CD4-positive, alpha-beta T cell (primary cell): ENCODE measurements at places on chromosomes 6 and 20. TPM values are rescaled to one million over a fixed set of nuclear protein-coding genes. Genes with fewer than 3 reads are reported as not detected.

- H3K36me3 ChIP-seq = peaks cover 26% of the 10 kb centered on the region
- no peak overlapping the region for H3K27ac ChIP-seq
- no peaks in the 10 kb centered on the region for H3K4me1 ChIP-seq
- no peak for DNase-seq
Measured at GRCh38 chr6:35911871-35912653, 8.8 kb downstream of the SRPK1 start.

DNA sequence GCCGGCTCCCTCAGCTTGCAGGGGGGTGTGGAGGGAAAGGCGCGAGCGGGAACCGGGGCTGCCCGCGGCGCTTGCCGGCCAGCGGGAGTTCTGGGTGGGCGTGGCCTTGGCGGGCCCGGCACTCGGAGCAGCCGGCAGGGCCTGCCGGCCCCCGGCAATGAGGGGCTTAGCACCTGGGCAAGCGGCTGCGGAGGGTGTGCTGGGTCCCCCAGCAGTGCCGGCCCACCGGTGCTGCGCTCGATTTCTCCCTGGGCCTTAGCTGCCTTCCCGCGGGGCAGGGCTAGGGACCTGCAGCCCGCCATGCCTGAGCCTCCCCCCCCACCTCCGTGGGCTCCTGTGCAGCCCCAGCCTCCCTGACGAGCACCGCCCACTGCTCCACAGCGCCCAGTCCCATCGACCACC, 514.5 kb upstream of the GJE1 start:
- no peaks in the 10 kb centered on the region for H3K4me1 ChIP-seq
- H3K27me3 ChIP-seq = no peaks in the 10 kb centered on the region
- no peak overlapping the region for H3K27ac ChIP-seq
- H3K36me3 ChIP-seq = no peaks in the 10 kb centered on the region

DNA sequence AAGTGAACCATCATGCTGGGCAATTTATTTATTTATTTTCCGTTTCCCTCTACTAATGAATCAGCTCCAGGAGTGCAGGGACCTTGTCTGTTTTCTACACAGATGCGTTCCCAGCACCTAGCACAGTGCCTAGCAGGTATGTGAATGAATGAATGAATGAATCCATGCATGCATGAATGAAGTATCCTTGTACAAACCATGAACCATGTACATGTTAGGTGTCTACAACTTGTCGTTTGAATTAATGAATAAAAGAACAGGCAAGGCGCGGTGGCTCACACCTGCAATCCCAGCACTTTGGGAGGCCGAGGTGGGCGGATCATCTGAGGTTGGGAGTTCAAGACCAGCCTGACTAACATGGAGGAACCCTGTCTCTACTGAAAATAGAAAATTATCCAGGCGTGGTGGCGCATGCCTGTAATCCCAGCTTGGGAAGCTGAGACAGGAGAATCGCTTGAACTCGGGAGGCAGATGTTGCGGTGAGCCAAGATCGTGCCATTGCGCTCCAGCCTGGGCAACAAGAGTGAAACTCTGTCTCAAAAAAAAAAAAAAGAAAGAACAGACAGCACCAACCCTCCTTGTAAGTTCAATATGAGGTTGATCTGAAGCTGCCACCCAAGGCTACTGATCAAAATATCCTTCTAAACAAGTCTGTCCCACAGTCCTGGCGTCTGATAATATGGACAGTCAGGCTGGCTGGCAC, 27.3 kb upstream of the SLC9A8 start:
- no peaks in the 10 kb centered on the region for H3K36me3 ChIP-seq
- H3K27ac ChIP-seq = no peak overlapping the region
- no peaks in the 10 kb centered on the region for H3K27me3 ChIP-seq
- H3K4me1 ChIP-seq = peaks cover 5% of the 10 kb centered on the region
- no peak for DNase-seq

GRCh38 chr6:37316071-37316470, 37.7 kb upstream of the RNF8 start:
- H3K4me3 ChIP-seq = no peak overlapping the region
- no peak for DNase-seq
- no peaks in the 10 kb centered on the region for H3K4me1 ChIP-seq

DNA sequence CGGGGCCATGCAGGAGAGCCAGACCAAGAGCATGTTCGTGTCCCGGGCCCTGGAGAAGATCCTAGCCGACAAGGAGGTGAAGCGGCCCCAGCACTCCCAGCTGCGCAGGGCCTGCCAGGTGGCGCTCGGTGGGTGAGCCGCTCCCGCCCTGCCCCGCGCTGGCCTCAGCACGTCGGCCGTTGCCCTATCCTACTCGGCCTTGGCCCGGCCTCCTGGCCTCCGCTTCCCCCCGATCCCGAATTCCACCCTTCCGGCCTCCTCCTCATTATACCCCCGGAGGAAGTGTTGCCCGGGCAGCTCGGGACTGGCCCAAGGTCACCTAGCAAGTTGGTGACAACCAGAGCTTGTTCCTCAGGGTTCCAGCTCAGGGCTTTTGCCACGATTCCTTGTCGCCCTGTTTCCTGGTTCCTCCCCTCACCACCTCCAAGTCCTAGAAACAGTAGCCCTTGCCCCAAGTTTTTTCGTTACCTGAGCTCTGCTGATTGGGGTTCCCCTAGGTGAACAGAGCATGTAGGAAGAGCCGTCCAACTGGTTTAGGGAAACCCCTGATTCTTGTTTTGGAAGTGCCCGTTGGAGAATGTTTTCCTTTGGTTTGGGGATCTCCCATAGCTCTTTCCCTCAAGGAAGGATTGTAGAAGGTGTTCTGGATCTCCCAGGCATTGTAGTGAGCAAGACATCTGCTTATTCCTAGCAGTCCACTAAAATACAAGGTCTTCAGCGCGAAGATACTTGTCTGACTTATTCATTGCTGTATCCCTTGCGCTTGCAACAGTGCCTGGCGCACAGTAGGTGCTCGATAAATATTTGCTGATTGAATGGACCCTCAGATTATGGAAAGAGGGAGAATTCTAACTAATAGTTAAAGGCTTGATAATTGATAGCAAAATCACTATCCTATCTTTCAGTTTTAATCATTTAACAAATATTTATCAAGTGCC, 641 bp downstream of the ARFGEF2 start:
- peak overlapping the region; percentile 96 for H3K4me3 ChIP-seq
- no peak for DNase-seq
- peak overlapping the region; percentile 88 for H3K27ac ChIP-seq

- peak overlapping the region; percentile 13 for H3K4me3 ChIP-seq
- H3K27ac ChIP-seq = peak overlapping the region; percentile 12
- no peaks in the 10 kb centered on the region for H3K36me3 ChIP-seq
Measured at GRCh38 chr6:106194949-106195921, 109.1 kb downstream of the PRDM1 start.

- H3K36me3 ChIP-seq = peaks cover 32% of the 10 kb centered on the region
- DNase-seq = no peak
- no peak overlapping the region for H3K4me3 ChIP-seq
- H3K27me3 ChIP-seq = no peaks in the 10 kb centered on the region
Measured at GRCh38 chr6:89928604-89929003, 34.3 kb downstream of the GJA10 start.

DNA sequence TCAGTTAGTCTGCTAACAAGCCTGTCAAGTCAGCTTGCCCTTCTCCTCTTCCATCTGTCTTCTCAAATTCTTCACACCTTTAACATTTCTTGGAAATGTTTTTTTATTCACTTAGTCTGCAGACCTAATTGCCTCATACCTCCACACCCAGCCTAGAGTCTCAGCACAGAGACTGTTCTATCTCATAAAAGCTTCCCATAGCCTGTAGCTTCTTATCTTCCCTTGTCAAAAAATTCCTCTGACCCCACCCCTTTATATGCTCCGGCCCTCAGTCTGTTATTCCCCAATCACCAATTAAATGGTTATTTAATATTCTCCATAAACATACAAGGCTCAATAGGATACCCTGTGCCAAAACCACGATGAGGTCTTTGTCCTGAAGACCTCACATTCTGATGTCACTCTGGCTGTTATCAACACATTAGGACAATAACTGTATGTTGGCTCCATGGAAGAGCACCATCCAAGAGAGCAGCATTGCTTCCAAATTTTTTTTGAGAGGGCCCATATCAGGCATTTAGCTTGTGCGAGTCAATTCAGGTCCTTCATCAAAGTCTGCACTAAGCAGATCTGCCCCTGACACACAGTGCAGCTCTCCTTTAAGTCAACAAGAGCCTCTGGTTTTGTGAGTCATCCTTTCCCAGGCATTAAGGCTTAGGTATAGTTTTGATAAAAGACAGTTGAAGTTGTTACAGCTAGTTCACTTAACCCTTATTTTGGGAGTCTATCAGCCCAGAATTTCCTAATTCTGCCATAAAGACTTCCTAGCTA, 83.2 kb upstream of the TBX18 start:
- H3K4me3 ChIP-seq = no peak overlapping the region
- H3K27ac ChIP-seq = no peak overlapping the region
- no peaks in the 10 kb centered on the region for H3K36me3 ChIP-seq
- no peaks in the 10 kb centered on the region for H3K27me3 ChIP-seq

GRCh38 chr20:63321148-63321831, 28.3 kb downstream of the COL20A1 start:
- no peaks in the 10 kb centered on the region for H3K27me3 ChIP-seq
- no peak overlapping the region for H3K4me3 ChIP-seq

DNA sequence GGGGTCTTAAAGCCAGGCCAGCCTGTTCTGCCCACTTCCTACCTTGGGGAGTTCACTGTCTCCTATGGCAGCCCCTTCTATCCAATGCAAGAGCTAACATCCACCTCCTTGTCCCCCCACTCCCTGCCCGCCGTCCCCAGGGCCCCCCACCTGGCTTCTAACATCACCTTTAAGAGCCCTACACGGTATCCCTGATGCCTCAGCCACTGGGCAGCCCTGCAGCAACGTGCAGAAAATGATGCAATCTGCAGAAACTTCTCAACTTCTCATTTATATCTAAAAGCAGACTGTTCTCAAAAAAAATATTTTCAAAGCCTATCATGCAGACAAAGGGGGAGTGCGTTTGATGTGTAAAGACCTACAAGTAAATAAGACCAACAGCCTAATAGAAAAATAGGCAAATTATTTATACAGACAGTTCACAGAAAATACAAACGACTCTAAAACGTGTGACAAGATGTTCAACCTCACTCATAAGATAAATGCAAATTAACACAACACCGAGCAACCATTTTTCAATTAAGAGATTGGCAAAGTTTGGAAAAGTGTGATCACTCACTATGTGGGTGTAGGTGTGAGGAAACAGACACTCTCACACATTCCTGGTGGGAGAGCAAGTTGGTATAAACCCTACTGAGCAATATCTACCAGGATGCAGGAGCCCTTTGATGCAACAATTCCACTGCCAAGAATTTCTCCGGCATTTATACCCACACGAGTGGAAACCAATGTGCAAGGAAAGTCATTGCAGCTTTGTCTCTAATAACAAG, 15.1 kb upstream of the HCK start:
- H3K27ac ChIP-seq = no peak overlapping the region
- H3K27me3 ChIP-seq = peaks cover 13% of the 10 kb centered on the region

DNA sequence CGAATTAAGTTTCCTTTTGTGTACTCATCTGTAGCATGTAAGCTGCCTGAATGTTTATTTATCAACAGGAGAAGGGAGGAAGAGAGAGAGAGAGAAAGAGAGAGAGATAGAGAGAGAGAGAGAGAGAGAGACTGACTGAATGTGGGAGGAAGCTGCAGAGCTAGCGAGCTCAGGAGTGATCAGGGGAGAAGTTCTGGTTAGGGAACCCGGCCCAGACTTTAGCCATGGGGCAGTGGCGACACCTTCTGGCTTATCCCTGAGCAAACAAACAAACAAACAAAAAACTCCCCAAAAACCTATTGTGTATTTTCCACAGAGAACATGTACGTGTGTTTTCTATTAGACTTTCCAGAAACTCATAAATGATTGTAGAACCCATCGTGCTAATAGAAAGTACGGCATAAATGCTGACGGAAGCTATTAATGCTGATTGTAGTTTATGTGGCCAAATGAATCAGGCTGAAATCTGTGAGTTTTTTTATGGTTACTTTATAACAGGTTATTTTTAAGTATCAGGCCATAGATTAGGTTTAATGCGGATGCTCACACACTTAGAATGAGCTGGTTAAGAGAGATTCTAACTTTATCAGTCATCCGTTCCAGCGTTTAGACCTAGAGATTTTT, 92.8 kb downstream of the CLIC5 start:
- no peaks in the 10 kb centered on the region for H3K36me3 ChIP-seq
- no peak overlapping the region for H3K4me3 ChIP-seq
- peak; percentile 22 for DNase-seq
- no peaks in the 10 kb centered on the region for H3K4me1 ChIP-seq
- no peak overlapping the region for H3K27ac ChIP-seq
- H3K27me3 ChIP-seq = no peaks in the 10 kb centered on the region

- DNase-seq = no peak
- no peaks in the 10 kb centered on the region for H3K36me3 ChIP-seq
- H3K4me3 ChIP-seq = no peak within 1 kb of the TSS
- H3K4me1 ChIP-seq = peaks cover 3% of the 10 kb centered on the region
- no peaks in the 10 kb centered on the region for H3K27me3 ChIP-seq
Measured at GRCh38 chr6:42173101-42173500, at the start of gene GUCA1A. GUCA1A (plus strand) TSS chr6:42173364; CDS start chr6:42173614, 250 bp downstream.

DNA sequence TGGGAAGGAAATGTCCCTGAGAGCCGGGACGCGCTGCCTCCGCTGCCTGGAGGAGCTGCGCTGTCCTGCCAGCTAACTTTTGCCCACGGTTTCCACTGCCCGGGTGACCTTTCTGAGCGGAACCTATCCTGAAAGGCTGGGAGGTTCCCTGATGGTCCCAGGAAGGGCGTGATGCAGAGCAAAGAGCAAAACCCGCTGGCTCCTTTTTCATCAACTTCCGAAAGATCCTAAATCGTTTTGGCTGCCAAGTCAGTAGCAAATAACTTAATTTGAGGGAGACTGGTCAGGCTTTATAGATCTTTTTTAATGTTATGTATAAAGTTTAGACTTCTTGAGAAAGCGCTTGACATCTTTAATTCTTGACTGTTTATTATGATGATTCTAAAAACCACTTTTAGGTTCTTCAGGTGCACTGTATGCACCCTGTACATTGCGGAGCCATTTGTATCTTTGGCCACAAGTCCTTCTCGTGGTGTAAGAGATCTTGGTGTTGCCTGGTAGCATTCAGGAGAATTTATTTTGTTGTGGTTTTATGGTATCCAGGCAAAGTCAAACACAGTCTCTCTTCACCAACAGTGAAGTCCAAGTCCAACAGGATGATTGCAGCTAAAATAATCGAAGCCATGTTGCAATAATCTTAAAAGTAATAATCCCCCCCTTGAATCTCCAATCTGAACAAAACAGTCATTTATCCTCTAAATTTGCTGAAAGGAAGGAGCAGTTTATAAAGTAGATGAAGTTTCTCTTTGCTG, at the start of gene SYNE1:
SYNE1 (minus strand) TSS at position 67 of the 752 bp plus-strand sequence. CDS start 9,031 bp downstream, outside the sequence.
- peaks cover 3% of the 10 kb centered on the region for H3K4me1 ChIP-seq
- H3K4me3 ChIP-seq = peak within 1 kb of the TSS; percentile 45
- no peak for DNase-seq
- no peak within 1 kb of the TSS for H3K27ac ChIP-seq
- peaks cover 33% of the 10 kb centered on the region for H3K27me3 ChIP-seq

MAVS gene
- 14.7 TPM for total RNA-seq

TRIM31 gene
- not detected for total RNA-seq

TREML1 gene
- total RNA-seq = not detected
